ENCODE measurements at places on chromosomes 13 and 19.

GRCh38 chr13:91725646-91726045 lies 327.2 kb downstream of the GPC5 start:
- DNase-seq = no peak

DNA sequence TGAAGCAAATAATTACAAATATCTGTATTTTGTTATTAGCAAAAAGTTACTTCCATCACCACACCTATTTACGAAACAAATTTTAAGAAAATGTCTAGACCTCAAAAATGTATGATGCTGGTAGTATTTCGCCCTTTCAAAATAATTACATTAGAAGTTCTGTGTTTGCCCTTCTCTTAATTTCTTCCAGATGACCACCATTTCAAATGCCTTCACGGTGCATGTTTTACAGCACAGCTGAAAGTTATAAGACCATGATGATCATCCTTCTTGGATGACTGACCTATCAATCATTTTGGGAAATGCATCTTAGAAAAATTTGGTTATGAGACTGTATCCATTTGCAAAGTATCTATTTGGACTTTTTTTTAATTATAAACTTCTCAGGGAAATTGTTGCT lies 390.8 kb downstream of the SLITRK6 start:
- DNase-seq = no peak

DNA sequence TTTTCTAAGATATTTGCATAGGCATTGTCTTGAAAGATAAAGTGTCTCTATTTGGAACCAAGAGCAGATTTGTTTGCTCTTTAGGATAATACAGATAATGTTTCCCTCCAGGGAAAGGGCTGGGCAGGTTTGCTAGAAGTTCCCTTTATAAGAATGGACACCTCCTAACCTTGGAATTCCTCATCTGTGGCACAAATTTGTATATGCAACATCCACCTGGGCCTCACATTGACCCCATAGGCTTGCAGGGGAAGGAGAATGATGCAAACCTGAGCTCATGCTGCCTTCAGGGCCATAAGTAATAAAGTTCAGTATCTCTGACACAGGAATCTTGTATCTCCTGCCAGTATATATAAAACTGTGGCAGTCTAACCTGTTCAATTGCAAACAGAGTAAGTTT lies 508.4 kb upstream of the MIR17HG start:
- DNase-seq = no peak

GRCh38 chr19:50486823-50487515 lies 10.3 kb upstream of the GARIN5A start:
- peak; percentile 30 for DNase-seq

DNA sequence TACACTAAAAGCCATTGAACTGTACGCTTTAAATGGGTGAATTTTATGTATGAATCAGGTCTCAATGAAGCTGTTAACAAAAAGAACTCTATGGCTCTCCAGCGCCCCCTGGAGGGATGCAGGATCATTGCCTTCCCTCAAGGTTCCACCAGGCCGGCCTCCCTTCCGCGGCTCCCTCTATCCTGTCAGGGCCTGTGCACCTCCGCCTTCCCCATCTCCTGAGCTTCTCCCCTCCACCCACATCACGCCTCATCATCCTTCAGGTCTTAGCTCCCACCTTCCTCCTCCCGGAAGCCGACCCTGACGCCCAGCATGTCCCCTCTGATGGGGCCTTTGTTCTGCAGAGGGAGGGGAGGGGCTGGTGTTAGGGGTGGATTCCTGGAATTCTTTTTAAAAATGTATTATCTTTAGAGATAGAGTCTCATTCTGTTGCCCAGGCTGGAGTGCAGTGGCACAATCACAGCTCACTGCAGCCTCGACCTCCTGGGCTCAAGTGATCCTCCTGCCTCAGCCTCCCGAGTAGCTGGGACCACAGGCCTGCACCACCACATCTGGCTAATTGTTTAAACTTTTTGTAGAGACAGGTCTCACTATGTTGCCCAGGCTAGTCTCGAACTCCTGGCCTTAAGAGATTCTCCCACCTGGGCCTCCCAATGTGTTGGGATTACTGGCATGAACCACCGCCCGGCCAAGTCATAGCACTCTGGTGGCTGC lies 27.7 kb downstream of the MEIS3 start:
- peak; percentile 67 for DNase-seq

- DNase-seq = no peak
Observed at GRCh38 chr13:34044660-34045080, 226.7 kb downstream of the RFC3 start.
